ENCODE measurements at places on chromosomes 4 and X.

DNA sequence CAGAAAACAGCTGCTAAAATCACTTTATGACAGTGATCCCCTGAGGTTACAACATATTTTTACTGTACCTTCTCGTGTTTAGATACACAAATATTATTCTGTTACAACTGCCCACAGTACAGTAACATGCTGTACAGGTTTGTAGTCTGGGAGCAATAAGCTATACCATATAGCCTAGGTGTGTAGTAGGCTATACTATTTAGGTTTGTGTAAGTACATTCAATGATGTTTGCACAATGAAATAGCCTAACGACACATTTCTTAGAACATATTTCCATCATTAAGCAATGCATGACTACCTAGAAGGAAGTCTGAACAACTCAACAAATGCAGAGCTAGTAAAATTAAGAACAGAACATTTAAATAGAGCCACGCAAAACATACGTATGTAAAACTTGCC, 112.7 kb downstream of the ZAR1 start:
- DNase-seq, result no peak

- no peak for DNase-seq
Measured at GRCh38 chrX:31280580-31280979, 208.7 kb upstream of the FTHL17 start.

- DNase-seq, result no peak
Measured at GRCh38 chr4:77327151-77327550, 170.1 kb downstream of the CCNG2 start.

DNA sequence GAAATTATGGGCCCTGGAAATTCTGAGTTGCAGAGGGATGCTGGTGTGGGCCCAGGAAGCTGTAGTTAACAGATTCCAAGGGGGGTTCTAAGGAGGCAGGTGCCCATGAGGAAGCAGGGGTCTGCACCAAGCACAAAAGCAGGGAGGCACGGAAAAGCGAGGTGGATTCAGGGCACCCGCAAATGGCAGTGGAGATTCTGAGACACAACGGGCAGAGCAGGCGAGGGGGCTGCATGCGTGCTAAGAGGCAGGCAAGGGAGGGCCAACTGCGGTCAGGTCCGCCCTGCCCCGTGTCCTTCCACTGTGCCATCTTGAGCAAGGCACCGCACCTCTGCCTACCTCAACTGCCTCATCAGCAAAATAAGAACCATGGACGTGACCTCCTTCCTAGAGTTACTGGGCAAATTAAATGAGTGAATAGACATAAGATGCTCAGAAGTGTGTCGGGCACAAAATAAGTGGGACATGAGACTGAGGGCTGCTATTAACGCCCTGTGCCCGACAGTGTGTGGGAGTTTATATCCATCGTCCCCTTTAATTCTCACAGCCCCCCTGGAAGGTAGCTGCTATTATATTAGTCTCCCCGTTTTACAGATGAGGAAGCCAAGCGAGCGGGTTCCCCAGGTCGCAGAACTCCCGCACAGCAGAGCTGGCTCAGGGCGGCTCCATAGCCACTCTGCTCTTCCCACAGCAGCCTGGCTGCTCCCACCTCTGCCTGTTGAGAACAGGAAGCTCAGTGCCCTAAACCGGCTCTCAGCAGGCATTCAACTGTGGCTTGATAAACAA, 67.6 kb downstream of the PPP2R2C start:
- no peak for DNase-seq

GRCh38 chrX:44088510-44089144, 115.4 kb upstream of the NDP start:
- DNase-seq, result no peak

DNA sequence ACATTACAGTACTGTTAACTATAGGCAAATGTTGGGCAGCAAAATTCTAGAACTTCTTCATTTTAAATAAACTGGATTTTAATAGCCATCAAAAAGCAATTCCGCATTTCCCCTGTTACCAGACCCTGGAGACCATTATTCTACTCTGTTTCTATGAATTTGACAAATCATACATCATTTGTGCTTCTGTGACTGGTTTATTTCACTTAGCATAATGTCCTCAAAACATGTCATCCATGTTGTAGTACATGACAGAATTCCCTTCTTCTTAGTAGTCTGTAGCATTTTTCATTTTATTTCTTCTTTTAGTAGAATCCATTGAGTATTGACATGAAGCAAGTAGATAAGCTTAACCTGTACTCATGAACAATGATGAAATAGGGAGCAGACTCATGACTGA, 59.4 kb upstream of the PPP4R3C start:
- no peak for DNase-seq

DNA sequence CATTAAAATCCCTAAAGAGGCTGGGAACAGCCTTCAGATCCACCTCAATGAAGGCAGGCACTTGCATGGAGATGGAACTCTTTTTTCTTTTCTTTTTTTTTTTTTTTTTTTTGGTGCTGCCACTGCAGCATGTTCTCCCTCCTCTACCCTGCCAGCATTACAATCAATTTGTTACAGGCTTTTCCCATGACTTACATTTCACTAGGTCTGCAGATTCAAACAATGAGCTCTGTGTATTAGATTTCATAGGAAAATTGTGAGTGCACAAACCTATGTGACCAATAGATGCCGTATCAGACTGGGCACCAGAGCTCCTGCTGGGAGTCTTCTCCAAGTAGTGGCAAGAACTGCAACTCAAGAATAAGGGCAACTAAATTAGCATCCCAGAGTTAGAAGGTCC, 63.8 kb upstream of the GABRQ start:
- DNase-seq, result no peak

DNA sequence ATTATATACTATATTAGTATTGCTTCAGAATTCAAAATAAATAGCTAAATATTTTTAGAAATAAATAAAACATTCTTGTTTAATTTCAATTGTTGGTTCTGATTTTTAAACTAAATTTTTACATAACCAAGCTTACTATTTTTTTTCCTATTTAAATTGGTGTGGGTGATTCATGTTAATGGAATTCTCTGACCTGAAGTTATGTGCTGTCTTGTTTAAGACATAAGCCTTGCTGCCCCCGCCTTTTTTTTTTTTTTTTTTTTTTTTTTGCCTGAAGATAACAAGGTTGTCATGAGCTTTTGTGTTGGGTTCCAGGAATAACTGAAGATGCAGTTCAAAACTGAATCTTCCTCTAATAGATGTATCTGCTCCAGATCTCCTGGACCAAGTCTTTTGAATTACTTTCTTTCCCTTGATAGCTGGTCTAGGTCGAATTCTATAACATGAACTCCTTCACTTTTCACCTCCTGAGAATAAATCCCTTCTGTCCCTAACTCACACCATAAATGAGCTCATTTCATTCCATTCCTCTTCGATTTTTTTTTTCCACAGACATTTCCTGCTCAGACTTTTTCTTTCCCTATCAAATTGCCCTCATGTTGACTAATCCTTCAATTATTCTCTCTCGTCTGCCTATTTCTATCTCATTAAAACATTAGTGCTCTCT, 261.5 kb upstream of the FTHL17 start:
- DNase-seq, result no peak

DNA sequence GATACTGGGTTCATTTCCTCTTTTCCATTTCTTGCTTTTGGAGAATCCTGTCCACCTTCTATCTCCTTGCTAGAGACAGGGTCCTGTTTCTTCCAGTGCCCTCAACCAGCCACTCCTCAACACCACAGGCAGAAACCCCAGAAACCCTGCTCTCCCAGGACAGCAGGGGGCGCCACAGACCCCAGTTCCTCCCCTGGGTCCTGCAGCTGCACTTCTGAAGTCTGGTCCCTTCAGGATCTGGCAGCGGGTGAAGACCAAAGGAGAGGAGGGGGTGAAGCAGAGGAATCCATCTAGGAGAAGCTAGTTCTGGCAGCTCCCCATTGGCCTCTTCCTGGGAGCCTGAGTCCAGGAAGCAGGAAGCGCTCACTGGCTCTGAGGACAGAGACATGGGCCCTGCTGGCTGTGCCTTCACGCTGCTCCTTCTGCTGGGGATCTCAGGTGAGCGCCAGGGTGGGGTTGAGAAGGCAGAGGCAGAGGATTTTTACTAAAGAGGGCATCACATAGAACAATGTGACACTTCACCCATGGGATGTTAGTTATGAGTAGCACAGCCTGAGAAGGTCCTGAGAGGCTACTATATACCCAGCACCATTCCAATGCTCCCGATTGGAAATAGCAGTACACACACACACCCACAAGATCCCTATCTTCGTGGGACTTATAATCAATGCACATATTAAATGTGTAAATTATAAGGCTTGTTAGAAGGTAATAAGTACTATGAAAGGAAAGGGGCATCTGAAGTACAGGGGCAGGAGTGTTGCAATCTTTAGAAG, at the start of gene PRSS48:
PRSS48 (plus strand) TSS at position 375 of the 776 bp plus-strand sequence; CDS start at position 387, 12 bp downstream.
- peak; percentile 69 for DNase-seq

- no peak for DNase-seq
Measured at GRCh38 chrX:357693-358471, 28.8 kb downstream of the PPP2R3B start.

DNA sequence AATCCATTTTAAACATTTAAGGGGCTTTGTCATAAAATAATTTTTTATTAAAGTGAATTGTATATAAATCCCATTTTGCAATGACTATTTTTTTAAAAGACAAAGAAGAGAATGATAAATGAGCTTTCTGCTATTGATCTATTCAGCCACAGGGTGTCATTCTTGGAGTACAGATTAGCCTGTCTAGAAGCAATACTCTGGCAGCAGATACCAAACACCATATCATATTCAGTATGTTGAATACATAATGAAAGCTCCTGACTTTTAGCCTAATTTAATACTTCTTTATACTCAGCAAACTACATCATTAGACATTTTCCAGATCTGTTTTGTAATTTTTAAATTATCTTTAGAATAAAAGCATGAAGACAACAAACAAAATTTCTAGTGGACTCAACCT, 496.3 kb downstream of the PDGFC start:
- DNase-seq, result no peak

DNA sequence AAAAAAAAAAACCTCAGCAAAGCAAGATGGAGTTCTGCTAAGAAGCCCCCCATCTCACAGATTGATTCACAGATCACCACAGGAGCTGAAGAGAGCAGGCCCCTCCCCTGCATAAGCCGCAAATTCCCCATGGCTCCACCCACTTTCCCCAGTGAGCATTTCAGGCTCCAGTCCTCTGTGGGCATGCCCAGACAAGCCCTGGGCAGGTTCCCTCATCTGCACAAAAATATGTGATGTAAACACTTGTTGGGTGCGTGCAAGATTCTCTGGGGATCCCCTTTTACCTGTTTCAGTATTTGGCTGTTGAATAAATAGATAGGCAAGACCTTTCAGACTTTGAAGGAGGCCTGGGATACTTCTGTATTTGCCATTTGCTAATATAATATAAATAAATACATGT, 514.3 kb downstream of the PCDH7 start:
- peak; percentile 13 for DNase-seq

DNA sequence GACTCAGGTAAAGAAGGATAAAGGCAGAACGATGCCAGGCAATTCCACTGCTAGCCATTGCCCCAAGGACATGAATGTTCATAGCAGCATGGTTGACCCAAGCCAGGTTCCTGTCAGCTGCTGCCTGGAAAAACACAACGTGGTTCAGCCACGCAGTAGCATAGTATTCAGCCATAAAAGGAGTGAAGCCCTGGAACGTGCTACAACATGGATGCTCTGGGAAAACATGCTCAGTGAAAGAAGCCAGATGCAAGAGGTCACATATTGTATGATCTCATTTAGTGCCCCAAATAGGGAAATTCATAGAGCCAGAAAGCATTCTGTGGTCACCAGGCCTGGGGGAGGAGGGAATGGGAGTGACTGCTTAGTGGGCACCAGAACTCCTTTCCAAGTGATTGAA, 129.8 kb downstream of the GPR143 start:
- no peak for DNase-seq

DNA sequence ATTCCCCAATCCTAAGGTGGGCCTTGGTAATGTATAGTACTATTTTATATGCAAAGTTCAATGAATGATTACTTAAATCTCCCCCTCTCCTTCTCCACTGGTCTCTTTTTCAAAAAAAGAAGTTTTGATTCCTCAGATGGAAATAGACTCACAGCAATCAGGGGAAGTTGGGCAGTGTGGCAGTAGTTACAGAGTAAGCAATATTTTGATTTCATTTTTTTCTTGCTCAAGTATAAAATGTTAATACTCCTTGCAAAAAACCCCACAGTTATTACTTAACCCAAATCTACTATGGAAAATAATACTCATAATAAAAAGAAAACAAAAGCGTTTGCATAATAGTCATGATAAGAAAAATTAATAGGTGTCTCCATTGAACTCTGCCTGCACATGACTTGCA, 56.9 kb upstream of the CXCL8 start:
- no peak for DNase-seq

- no peak for DNase-seq
Measured at GRCh38 chr4:104507112-104507511, 12.4 kb upstream of the CXXC4 start.

DNA sequence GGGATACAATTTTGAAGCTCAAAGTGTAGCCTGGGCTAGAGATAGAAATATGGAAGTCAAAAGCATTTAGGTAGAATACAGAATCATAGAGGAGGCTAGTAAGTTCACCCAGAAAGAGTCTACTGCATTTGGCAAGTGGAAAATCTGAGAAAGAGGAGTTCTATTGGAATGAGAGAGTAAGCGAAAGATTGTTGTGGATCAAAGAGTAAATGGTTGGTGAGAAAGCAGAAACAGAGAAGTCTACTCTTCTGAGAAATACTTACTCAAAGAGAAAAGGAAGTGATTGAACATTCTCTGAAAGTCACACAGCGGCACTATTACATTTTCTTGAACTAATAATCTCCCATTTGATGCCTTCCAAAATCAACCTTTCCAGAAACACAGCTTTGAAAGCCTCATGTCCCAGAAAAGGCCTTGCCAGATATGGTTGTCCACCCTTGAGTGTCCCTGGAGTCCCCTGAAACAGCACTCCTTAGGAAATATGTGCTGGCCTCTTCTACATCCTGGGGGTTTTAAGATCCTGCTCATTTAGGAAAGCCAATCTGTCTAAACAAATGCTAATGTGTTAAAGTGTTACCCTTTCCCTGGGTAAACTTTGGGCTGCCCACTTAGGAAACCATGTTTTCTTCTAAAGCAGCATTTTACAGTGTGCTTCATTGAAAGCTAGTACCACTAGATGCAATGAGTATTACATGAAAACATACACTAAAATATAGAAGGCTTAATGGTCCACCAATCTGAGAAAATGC, 132.6 kb downstream of the INPP4B start:
- no peak for DNase-seq

- DNase-seq, result no peak
Measured at GRCh38 chrX:55039471-55039870, 8.7 kb upstream of the ALAS2 start.

- peak; percentile 74 for DNase-seq
Measured at GRCh38 chr4:186297013-186297645, 31.1 kb downstream of the F11 start.

DNA sequence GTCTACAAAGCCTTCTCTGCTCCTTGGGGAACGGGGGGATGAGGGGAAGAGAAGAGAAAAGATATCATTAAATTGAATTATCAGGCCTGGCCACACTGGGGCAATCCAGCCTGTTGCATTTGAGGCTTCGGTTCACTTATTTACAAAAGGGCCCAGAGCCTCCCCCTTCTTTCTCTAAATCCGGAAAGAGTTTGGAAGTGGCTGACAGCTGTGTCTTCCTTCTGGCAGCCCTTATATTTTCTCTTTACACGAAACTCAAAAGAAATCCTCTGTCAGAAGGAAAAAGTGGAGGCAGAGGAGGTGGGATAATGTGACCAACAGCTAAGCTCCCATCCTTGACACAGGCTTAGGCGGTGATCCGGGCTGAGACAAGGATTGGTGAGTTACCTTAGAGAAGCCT, 158.3 kb upstream of the TAPT1 start:
- no peak for DNase-seq

Measured in GM13976 (cell line).